ENCODE measurements at places on chromosomes 2 and 18.

DNA sequence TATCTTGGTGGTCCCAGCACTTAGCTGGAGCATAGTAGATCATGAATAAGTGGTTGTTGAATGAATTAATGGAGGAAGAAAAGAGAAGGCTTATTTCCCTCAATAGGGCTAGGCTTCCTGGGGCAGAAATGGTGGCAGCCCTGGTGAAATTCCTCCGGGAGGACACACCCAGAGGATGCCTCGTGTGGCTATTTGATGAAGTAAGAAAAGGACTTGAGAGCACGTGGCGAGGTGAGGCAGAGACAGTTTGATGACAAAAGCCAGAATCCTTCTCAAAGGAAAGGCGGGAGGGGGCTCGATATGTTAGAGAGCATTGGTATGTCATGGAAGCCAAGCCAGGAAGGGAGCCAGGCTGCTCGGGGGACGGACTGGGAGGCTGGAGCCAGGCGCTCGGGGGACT is 14.7 kb downstream of the FAM228A start:
- no peak for DNase-seq

DNA sequence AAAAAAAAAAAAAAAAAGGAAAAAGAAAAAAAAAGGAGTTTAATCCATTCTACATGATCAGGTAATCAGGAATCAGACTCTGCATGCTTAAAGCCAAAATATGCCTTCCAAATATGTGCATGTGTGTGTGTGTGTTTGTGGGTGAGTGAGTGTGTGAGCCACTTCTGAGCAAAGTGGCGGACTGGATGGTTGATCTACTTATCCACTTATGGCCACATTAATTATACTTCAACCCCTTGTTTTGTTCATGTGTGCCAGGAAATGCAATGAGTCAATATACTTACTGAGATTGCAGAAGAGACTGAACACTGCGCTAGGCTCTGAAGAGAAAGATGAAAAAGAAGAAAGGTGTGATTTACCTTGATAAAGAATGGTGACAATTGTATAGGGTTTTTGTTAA is 586.5 kb upstream of the NXPH2 start:
- no peak for DNase-seq

DNA sequence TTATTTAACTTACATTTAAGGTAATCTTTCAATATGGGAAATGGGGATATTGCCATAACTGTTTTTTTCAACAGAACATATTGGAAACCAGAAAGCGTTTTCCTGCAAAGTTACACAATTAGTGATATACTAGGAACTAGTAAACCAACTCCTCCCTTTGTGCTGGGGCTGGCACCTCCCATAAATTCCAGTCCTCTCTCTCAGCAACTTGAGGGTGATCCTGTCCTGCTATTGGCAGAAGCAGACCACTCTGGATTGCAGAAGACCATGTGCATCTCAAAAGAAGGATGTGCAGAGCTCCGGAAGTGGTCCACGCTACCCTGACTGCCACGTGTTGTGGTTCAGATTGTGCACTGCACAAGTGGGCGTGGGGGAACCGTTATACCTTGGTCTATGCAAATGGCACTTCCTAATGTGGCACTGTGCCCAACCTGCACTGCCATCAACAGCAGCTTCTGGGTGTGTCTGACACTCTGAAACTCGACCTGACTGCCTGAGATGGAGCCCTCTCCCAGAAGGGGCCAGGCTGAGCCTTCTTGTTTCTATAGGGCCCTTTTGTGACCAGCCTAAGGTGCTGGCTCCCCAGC is 219.2 kb downstream of the ZNF516 start:
- DNase-seq, result no peak

DNA sequence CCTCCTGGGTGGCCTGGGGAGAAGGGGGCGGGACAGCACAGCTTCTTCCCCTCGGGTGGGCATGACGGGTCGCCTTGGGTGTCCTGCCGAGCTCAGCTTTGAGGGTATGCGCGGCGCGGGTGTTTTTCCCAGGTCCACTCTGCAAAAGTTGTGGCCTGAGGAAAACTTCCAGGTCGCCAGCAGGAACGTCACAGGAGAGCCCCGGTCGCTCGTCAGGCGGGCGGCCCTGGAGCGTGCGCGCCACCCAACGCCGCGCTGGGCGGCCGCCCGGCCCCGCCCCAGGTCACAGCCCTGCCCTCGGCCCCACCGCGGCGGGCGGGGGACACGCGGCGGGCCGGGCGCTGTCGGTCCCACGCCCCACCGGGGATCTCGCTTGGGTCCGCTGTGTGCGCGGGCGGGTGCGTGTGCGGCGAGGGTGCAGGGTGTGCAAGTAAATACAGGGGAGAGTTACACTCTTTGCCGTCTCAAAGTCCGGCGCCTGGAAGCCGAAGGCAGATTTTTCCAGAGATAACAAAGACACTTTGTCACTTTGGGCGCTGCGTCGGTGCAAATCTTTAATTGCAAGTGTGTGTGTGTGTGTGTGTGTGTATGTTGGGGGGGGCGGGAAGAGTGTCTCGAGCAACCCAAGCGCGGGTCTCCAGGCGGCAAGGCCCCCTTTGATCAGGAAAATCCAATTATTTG is 616 bp upstream of the SP5 start:
- DNase-seq, result no peak

DNA sequence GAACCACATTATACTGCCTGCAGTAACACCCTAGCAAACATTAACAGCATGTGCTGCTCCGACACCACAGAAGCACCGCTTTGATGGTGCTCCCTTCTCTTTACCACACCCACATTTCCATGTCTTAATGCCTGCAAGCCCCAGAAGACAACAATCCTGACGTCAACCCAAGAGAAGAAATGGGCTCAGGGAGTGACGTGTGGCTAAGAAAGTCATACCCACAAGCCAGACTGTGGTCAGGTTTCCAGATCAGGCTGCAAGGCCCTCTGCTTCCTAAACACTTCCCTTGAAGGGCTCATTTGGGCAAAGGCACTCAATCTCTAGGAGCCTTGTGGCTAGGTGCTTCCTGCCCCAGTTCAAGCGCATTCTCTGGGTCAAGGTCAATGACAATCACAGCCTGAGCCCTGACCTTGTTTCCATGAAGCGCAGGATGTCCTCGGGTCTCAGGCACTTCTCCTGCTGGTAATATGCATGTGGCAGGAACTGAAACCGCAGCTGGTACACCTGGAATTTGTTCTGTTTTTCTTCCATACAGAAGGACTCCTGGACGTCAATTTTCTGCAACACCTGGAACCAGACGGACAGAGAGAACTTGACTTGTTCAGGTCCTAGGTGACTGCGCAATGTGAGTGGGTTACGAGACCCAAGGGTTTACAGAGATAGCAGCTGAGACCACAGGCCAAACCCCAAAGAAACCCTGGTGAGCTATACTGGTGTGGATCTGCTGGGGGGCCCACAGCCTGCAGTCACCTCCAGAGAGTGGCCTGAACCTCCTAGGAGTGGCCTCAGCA is 67.2 kb downstream of the POLR1A start:
- DNase-seq, result no peak

- no peak for DNase-seq
Measured at GRCh38 chr2:231940795-231941194, 14.6 kb upstream of the NPPC start.

- no peak for DNase-seq
Measured at GRCh38 chr2:42725657-42726056, 38.3 kb downstream of the OXER1 start.

- DNase-seq, result no peak
Measured at GRCh38 chr2:119352357-119352756, 14.3 kb downstream of the C2orf76 start.

DNA sequence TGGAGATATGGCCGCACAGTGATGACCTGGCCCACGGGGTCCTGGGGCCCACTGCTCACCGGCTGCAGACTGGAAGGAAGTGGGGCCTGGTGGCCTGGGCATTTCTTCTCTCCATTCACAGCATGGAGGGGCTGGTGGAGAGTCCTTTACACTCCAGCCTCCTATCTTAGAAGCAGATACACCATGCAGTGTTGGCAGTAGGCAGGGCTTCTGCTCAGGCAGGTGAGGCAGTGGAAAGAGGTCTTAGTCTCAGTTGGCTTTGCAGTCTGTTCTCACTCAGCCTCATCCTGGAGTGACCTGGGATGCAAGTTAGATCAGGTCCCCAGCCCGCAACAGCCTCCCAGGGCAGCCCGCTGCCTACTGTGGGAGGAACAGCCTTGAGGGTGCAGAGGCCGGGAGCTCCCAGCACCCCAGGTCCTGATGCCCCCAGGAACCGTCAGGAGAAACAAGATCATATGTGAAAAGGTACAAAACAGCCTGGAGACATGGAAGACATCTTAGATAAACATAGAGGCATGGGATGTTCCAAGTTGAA is 45.8 kb upstream of the OTOS start:
- no peak for DNase-seq

DNA sequence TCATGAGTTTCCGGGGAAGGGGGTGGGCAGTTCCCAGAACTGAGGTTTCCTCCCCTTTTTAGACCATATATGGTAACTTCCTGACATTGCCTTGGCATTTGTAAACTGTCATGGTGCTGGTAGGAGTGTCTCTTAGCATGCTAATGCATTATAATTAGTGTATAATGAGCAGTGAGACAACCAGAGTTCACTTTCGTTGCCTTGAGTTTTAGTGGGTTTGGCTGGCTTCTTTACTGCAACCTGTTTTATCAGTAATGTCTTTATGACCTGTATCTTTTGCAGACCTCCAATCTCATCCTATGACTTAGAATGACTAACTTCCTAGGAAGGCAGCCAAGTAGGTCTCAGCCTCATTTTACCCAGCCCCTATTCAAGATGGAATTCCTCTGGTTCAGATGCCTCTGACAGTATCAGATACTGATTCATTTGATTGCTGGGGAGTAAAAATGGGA is 447.3 kb downstream of the XIRP2 start:
- DNase-seq, result peak; percentile 11

GRCh38 chr2:135230150-135230549 is 178.1 kb downstream of the RAB3GAP1 start:
- DNase-seq, result no peak

- no peak for DNase-seq
Measured at GRCh38 chr2:11811036-11811654, 64.7 kb downstream of the LPIN1 start.

DNA sequence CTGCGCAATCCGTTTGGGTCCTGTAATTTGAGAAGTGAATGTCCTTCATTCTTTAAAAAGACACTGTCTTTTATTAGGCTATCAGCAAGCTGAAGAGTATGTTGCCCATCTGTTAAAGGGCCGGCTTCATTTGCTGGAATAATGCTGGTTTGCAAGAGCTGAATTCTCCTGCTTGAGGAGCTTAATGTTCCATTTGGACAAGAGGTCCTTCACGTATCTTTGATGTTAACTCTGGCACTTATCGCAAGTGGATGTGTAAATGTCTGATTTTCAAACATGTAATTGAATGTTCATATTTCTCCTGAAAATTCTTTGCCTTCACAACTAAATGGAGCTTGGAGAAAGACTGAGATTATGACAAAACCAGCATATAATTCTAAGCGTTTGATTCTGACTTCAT is 280.8 kb upstream of the NRP2 start:
- no peak for DNase-seq

GRCh38 chr2:212548455-212548819 is 9.8 kb upstream of the ERBB4 start:
- no peak for DNase-seq

- DNase-seq, result peak; percentile 32
Measured at GRCh38 chr2:110770959-110771431, 38.6 kb downstream of the ACOXL start.

GRCh38 chr18:46073474-46074331 is 1.6 kb upstream of the PSTPIP2 start:
- DNase-seq, result no peak

GRCh38 chr2:181140414-181140813 is 160.0 kb downstream of the UBE2E3 start:
- peak; percentile 43 for DNase-seq

GRCh38 chr2:190755772-190756415 is 107.0 kb downstream of the NAB1 start:
- DNase-seq, result no peak

DNA sequence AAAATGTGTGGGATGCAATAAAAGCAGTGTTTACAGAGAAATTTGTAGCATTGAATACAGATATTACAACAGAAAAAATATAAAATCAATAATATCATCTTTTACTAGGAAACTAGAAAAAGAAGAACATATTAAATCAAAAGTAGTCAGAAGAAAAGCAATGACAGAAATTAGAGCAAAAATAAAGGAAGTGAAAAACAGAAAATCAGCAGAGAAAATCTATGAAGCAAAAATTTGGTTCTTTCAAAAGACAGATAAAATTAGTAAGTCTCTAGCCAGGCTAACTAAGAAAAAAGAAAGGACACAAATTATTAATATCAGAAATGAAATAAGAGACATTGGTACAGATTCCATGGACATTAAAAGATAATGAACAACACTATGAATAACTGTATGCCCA is 212.0 kb upstream of the MGAT5 start:
- DNase-seq, result no peak

- peak; percentile 67 for DNase-seq
Measured at GRCh38 chr18:36402765-36403396, 105.4 kb downstream of the FHOD3 start.

DNA sequence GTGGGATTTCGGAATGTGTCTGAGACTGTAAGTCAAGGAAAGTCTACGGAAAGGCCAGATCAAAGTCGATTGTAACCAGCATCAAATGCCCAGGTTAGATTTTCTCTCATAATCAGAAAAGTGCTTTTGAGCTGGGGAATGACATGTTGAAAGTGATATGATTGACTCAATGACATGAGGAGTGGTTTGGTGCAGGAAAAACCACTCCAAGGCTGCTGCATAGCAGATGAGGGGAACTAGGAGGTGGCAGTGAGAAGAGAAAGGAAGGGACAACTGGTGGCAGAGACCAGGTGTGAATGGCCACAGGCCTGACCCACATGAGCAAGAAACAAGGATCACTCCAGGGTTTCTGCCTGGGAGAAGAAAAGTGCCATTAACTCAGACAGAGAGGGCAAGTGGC is 822 bp downstream of the SLC35F6 start:
- DNase-seq, result no peak

DNA sequence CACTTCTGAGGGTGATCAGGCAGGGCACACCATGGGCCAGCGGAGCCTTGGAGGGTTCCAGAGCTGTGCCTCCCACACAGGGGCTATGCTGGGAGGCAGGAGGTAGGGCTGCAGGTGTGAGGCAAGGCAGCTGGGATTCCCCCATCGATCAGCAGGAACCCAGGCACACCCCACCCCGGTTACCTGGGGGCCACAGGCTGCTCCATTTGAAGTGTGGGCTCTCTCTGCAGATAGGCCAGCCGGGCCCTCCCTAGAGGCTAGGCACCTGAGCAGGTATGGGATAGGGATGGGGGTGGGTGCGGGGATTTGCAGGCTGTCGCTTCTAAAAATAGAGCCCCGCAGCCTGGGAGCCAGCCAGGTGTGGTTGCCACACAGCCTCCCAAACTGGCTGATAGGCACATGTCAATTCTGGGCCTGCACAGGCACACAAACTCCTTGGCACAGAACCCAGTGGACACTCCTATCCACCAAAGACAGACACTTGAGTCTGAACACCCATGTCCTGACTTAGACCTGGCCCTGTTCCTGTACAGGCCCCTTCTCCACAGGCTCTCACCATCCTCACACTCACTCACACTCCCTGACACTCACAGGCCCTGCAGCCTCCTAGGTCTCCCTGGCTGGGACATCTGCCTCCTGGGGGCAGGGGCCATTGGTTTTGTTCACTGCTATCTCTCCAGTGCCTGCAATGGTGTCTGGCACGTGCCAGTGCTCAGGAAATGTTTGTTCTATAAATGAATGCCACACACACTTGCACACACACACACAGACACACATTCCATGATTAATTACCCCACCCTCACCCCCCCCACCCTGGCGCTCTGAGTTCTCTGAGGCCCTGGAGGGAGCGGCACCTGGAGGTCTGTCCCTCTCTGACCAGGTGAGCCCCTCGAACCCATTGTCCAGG is 73.4 kb downstream of the ZFP36L2 start:
- DNase-seq, result no peak
